ENCODE measurements at places on chromosomes 11 and 22.

- no peak for DNase-seq
Observed at GRCh38 chr11:64856382-64857227, 12.2 kb upstream of the CDC42BPG start.

DNA sequence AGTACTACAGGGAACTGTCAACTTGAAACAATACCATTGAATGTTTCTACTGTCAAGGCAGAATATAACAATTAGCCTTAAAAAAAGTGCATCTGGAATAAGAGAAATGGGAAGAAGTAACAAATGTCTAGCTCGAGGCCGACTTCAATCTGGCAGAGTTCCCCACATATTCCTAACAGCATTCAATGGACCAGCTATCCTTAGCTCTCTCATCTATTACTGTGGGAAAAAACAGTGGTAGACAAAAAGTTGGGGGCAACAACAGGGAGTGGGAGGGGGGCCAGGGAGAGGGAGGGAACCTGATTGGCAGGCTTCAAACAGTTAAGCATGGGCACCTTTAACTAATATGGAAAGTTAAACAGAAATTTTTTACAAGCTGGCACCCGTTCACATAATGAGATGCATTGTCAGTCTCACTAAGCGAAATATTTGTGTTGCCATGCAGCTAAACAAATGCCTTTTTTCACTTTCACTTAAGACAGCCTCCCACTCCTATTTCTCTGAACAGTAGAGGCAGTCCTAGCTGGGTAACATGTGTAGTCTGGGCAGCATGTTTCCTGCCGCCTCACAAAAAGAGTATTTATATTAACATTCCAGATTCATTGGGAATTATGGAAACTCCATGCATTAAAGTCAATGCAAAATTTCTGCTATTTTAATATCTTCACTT, 62.2 kb upstream of the SOX6 start:
- no peak for DNase-seq

DNA sequence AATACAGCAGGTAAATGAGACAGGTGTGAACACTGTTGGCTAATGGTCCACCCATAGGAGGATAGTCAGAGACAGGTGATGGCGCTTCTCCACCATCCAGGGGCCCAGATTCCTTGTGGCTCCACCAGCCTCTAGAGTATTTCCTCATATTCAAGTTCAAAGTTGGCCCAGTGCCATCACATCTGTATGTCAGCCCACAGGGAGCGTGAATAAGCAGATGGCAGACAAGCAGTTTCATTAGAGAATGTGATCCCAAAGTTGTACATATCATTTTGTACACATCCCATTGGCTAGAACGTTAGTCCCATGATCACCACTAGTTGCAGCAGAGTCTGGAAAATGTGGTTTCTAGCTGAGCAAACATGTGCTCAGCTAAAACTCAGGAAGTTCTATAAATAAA, 11.0 kb upstream of the CWF19L2 start:
- no peak for DNase-seq

GRCh38 chr22:46357711-46358520, 22.4 kb downstream of the TRMU start:
- DNase-seq, result no peak

DNA sequence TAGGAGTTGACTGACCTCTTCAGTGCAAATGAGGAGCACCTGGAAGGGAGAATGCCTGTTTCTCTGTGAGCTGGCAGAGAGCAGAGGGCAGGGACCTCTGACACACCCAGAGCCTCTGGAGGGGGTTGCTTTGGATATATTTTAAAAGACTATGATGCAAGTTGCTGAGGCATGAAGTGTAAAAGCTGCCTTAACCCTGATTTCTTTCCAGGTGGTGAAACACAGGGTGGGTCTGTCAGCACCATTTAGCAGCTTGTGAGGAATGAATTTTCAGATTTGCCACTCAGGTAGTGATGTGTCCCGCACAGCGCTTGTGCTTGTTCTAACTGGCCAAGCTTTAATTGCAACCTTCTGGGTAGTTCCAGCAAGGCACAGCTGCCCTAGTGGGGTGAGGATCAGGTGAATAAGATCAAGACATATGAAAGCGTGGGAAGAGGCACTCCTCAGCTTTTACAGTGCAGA, 90.2 kb downstream of the SWAP70 start:
- DNase-seq, result no peak

DNA sequence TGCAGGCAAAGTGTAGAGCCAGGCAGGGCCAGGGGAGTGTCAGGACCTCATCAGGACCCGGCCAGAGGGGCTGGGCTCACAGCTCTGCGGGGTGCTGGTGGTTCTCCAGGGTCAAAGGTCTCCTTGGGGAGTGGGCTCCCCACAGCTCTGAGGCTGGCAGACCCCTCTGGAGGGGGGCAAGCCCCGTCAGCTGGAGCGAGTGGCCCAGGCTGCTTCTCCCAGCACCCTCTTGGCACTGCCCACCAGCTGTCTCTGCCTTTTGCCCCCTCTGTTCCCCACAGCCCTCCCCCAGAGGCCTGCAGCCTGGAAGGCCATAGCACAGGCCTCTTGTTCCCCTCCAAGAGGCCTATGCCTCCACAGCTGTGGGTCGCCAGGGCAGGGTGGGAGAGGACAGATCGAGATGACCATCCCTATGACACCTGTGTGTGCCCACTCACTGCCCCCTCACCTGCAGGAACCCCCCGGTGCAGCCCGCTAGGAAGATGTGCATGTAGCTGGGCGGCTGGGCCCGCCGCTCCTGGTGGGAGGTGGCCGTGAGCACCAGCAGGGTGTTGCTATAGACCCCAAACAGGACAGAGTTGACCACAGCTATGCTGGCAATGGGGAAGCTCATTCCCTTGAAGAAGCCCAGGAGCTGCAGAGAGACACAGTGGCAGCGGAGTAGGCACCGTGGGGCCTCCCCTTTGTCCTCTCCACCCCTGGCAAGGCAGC, 3.4 kb downstream of the SLC25A45 start:
- DNase-seq, result no peak

GRCh38 chr11:11426226-11426952, 73.3 kb upstream of the CSNK2A3 start:
- no peak for DNase-seq

Measured in stimulated activated CD8-positive, alpha-beta memory T cell treated with anti-CD3 and anti-CD28 coated beads, Interleukin-4, amount 100 ng/mL, for 4 hours (primary cell).